ENCODE measurements at places on chromosomes 3 and 15.
A peak's percentile ranks its signal among the peaks of the same experiment; 100 is the strongest.

- no peak for DNase-seq
Observed at GRCh38 chr3:72401005-72401545, 447.2 kb downstream of the SHQ1 start.

- peak; percentile 80 for DNase-seq
Observed at GRCh38 chr3:168095611-168096209, at the start of gene GOLIM4. TSS of gene GOLIM4 (minus strand) at chr3:168095924. CDS start at chr3:168095285, 639 bp downstream.

- DNase-seq = no peak
Observed at GRCh38 chr15:65451989-65452388, 29.2 kb upstream of the IGDCC4 start.

- DNase-seq = no peak
Observed at GRCh38 chr3:192718156-192718555, 9.2 kb downstream of the FGF12 start.

DNA sequence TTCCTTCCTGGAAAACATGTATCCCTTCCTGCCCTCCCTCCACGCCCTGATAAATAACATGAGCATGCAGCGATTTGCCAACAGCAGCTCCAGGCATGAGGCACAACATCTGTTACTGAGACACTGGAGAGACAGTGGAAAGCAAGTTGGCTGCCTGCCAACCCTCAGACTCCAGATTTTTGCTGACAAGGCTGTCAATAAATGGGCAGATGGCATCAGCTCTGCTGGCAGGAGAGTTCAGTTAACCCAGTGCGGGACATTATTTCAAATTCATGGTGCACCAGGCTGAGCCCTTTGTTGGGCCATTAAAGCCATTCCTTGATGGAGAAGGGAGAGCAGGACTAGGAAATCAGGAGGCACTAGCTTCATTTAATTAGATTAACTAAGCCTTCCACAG lies 293.3 kb downstream of the MEX3B start:
- no peak for DNase-seq

DNA sequence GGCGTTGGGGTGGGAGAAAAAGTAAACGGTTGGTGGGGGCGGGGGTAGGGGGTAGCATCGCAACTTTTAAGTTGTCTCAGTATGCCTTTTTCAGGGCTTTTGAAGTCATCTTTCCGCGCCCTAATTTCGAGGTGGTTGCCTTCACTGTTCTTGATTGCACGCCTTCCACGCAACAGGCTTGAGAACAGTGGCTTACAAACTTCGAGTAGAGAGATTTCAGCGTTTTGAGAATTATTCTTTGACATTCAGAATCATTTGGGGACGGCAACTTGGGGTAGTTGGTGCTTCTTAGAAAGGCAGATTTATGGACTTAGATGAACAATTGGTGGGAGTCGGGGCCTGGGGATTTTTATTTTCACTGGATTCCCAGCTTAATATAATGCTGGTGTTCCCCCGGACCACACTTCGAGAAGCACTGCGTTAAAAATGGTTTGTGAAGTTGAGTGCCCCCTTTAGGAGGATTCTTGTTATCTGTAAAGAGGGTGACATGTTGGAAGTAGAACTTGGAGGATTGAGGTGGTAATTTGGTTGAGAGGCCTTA lies 880 bp downstream of the PPP4R2 start:
- DNase-seq = no peak

GRCh38 chr15:32893421-32893820 lies 175.6 kb downstream of the GREM1 start:
- DNase-seq = no peak

GRCh38 chr15:29885183-29885582 lies 62.9 kb upstream of the TJP1 start:
- DNase-seq = no peak

DNA sequence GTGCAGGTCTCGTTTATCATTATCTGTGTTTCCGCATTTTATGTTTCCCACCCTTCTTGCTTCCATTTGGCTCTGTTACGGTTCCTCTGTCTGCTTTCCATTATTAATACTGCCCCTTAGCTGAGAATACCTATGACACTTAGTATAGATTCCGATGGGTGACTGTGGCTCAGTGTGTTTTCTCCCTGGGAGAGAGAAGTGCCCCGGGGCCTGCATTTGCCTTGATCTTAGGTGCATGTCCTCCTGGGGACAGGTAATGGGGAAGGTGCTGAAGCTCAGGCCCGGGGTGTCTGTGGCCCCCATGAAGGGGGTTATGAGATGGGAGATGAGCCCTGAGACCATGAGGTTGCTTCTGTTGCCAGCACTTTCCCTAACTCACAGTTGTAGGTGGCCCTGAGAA lies 43.4 kb upstream of the PCSK6 start:
- DNase-seq = no peak
